ENCODE measurements at places on chromosomes 6 and 20. TPM values are rescaled to one million over a fixed set of nuclear protein-coding genes. Genes with fewer than 3 reads are reported as not detected.

DNA sequence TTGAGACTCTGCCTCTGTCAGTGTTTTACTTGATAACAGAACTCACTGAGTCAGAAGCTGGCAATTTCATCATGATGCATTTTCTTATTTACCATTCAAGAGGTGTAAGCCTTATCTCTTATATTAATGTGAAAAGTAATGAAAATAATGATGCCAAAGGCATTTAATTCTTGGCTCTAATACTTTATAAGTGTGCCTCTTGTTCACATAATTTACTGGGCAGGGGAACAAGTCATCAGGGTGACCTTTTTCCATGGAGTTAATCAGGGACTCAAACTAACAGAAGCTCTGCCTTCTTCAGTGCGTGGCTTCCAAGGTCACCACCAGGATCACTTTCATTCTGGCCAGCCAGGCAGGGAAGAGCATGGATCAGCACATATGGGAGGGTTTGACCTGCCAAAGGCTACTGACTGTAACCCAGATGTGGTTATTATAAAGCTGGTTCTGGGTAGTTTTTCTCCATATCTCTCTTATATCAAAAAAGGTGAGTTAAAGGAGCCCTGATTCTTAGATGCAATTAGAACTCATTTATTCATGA is 5.2 kb upstream of the PLCB1 start:
- no peak for DNase-seq

Gene CPNE5
- 0.25 TPM for total RNA-seq

DNA sequence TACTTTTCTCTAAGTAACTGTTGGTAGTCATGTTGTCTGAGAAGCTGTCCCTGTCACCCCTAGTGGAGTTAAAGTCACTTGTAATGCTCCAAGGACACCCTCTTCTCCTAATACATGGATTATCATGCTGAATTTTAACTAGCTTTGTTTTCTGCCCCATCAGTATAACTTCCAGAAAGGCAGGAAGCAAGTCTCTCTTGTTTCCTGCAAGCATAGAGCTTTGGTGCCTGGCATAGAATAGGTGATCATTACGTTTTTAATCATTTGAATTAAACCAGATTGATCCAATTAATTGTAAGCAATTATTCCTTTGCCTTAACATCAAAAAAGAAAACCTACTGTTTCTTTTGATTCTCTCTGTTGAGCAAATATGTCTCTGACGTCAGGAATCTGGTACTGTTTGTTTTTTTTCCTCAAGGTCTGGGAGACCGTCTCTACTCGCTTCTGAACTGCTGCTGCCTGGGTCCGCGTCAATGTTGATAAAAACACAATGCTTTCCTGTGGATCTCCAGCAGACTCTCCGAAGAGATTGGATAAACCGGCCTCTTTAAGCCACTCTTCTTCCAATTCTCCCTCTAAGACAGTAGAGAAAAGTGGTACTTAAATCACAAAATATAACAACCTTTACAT is 71.8 kb downstream of the ARHGAP18 start:
- DNase-seq, result no peak

Gene TNXB
- 13.7 TPM for total RNA-seq

DNA sequence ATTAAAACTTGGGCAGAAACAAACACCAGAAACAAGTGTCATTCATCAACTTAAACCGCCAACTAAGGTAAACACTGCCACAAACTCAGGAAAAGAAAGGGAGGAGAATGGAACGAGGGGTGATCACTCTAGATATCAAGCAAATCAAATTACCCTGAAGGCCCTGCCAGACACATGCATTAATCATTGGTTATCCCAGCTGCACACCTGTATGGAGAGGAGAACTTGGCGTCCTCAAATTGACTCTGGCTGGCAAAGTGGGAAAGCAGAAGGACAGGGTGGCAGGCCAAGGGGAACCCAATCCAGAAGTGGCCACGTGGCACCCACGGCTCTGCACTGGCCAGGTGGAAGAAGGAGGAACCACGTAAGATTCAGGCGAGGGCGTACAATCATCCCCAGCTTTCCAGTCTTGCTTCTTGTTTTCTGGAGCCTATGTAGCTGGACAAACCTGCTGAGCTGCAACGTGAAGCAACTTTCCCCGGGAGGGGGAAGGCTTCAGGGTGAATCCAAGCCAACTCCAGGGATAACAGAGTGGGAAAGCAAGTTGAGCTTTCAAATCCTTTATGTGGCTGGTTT is 156.2 kb upstream of the JARID2 start:
- no peak for DNase-seq

Gene CHD6
- 12.1 TPM for total RNA-seq

GRCh38 chr20:24736131-24736843 is 212.8 kb upstream of the CST7 start:
- no peak for DNase-seq

- DNase-seq, result no peak
These were observed 216.8 kb downstream of the GJA1 start for GRCh38 chr6:121652223-121652622.

Data from left lobe of liver (tissue), 2 donors.